Activated naive CD8-positive, alpha-beta T cell treated with anti-CD3 and anti-CD28 coated beads for 36 hours (primary cell): ENCODE measurements at places on chromosomes 1 and 21. TPM values are rescaled to one million over a fixed set of nuclear protein-coding genes. Genes with fewer than 3 reads are reported as not detected.

- DNase-seq: no peak
- H3K27ac ChIP-seq: no peak overlapping the region
- no peaks in the 10 kb centered on the region for H3K36me3 ChIP-seq
- no peak overlapping the region for H3K4me3 ChIP-seq
Observed at GRCh38 chr1:115166531-115167091, 77.3 kb upstream of the TSPAN2 start.

DNA sequence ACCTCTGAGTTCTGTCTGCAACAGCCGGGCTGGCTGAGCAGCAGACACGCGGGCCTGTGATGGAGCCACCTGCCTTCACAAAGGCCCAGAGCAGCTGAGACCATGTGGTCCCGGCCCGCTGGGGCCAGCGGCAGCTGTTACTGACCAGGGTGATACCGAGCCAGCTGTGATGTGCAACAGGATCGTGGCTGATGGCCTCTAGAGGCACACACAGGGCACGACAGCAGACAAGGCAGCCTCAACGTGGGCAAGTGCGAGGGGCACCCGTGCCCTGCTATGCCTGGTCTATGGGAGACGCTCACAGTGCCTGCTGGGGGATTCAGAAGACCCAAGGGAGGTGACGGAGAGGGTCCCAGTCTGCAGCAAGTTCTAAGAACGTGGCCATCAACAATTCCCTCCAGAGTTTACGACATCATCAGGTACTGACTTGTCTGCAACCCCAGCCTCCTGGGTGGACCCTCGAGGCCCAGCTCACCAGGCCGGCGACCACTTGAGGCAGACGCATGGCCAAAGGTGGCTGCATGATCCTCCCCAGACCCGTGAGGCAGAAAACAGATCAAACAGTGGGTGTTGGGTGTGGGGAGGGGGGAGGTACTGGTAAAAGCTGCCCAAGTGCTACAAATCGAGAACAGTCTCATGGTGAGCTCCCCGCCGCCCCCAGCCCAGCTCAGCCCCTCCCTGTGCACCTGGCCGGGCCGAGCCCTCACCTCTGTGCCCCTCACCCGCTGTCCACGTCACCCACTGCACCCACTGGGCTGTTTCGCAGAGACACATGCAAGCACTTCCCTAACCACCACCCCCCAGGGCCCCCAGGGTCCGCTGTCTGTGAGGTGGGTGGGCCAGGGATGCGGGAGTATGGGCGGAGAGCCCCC is 6.0 kb downstream of the POFUT2 start:
- no peaks in the 10 kb centered on the region for H3K4me1 ChIP-seq
- no peaks in the 10 kb centered on the region for H3K36me3 ChIP-seq
- no peak overlapping the region for H3K27ac ChIP-seq
- H3K4me3 ChIP-seq: no peak overlapping the region
- DNase-seq: no peak

GRCh38 chr1:246435421-246436041 is 71.5 kb downstream of the SMYD3 start:
- no peaks in the 10 kb centered on the region for H3K27me3 ChIP-seq
- DNase-seq: no peak
- no peak overlapping the region for H3K27ac ChIP-seq
- H3K36me3 ChIP-seq: peaks cover 36% of the 10 kb centered on the region

- H3K27ac ChIP-seq: no peak overlapping the region
- H3K27me3 ChIP-seq: peaks cover 53% of the 10 kb centered on the region
- H3K4me3 ChIP-seq: no peak overlapping the region
- H3K36me3 ChIP-seq: no peaks in the 10 kb centered on the region
- DNase-seq: no peak
Observed at GRCh38 chr1:15174615-15174983, 21.1 kb downstream of the TMEM51 start.

- H3K27ac ChIP-seq: peak overlapping the region; percentile 44
- peaks cover 3% of the 10 kb centered on the region for H3K36me3 ChIP-seq
- H3K27me3 ChIP-seq: no peaks in the 10 kb centered on the region
- no peak for DNase-seq
- no peak overlapping the region for H3K4me3 ChIP-seq
Observed at GRCh38 chr1:193700710-193701355, 514.4 kb upstream of the B3GALT2 start.

DNA sequence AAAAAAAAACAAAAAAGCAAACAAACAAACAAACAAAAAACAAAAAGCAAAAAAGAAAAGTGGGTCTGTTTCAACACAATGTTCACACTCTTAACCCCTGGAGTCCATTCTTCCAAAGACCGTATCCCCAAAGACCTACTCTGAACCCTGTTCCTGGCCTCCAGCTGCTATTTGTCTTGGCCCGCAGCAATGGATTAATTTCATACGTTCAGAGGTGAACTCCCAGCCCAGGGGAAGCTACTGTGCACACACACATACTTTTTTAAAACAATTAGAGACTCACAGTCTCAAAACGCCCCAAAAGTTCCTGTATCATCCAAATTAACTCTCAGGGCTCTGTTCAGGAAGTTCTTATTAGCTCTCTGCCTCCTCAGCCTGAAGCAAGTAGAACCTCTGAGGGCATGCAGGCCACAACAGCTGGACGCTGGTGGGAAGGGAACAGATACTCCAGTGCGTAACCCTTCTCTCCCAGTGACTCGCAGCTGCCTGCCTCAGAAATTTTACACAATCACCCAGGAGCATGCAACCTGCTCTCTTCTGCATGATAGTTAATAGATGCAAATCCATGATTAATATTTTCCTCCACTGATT is 395.4 kb downstream of the RRAGC start:
- DNase-seq: no peak
- peaks cover 15% of the 10 kb centered on the region for H3K27me3 ChIP-seq
- H3K27ac ChIP-seq: no peak overlapping the region
- no peaks in the 10 kb centered on the region for H3K36me3 ChIP-seq
- H3K4me3 ChIP-seq: no peak overlapping the region

DNA sequence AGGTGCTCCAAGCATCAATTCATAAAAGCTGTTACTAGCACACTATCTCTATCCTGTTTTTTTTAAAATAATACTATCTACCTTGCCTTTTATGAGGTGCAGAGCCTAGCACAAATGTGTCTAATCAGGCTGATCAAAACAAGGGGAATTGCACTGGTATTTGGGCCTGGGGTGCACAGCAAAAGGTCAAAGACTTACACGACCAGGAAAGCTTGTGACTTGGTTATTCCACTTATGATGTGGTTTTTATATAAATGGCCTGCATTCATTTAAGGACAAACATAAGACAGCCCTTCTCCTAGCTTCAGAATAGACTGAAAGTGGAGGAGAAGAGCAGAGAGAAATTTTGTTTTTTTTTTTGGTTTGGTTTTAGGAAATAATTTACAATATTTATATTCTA is 98.4 kb upstream of the SGIP1 start:
- no peak overlapping the region for H3K4me3 ChIP-seq
- H3K27ac ChIP-seq: no peak overlapping the region
- H3K27me3 ChIP-seq: no peaks in the 10 kb centered on the region
- peaks cover 37% of the 10 kb centered on the region for H3K4me1 ChIP-seq

GRCh38 chr1:154622503-154623039 is 14.6 kb upstream of the ADAR start:
- H3K4me3 ChIP-seq: no peak overlapping the region
- DNase-seq: no peak
- peaks cover 55% of the 10 kb centered on the region for H3K4me1 ChIP-seq
- H3K36me3 ChIP-seq: peaks cover 23% of the 10 kb centered on the region

DNA sequence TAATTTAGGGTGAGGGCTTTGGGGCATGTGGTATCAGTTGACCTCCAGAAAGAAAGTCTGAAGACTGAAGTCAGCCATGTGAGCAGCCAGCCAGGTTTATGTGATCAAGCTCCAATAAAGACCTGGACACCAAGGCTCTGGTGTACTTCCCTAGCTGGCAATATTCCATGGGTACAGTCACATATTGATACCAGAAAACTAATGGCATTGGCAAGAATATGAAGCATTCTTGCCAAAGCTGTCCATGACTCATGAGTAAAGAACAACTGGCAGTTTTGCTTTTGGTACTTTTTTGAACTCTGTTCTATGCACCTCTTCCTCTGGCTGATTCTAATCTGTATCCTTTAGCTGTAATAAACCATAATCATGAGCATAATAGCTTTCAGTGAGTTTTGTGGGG is 415.3 kb upstream of the CAMK1G start:
- no peak overlapping the region for H3K4me3 ChIP-seq
- DNase-seq: no peak
- H3K27me3 ChIP-seq: peaks cover 14% of the 10 kb centered on the region
- H3K4me1 ChIP-seq: no peaks in the 10 kb centered on the region
- no peak overlapping the region for H3K27ac ChIP-seq

GRCh38 chr1:212971312-212971711 is 21.0 kb downstream of the VASH2 start:
- H3K27ac ChIP-seq: no peak overlapping the region
- H3K4me1 ChIP-seq: peaks cover 5% of the 10 kb centered on the region

- H3K4me3 ChIP-seq: peak overlapping the region; percentile 83
- H3K27me3 ChIP-seq: peaks cover 5% of the 10 kb centered on the region
- peaks cover 30% of the 10 kb centered on the region for H3K4me1 ChIP-seq
- peak; percentile 71 for DNase-seq
- peaks cover 30% of the 10 kb centered on the region for H3K36me3 ChIP-seq
Observed at GRCh38 chr21:42009018-42009830, 936 bp downstream of the ZBTB21 start.

GRCh38 chr1:174051956-174052355 is 29.8 kb upstream of the RC3H1 start:
- DNase-seq: no peak
- H3K4me1 ChIP-seq: no peaks in the 10 kb centered on the region
- H3K27me3 ChIP-seq: no peaks in the 10 kb centered on the region

DNA sequence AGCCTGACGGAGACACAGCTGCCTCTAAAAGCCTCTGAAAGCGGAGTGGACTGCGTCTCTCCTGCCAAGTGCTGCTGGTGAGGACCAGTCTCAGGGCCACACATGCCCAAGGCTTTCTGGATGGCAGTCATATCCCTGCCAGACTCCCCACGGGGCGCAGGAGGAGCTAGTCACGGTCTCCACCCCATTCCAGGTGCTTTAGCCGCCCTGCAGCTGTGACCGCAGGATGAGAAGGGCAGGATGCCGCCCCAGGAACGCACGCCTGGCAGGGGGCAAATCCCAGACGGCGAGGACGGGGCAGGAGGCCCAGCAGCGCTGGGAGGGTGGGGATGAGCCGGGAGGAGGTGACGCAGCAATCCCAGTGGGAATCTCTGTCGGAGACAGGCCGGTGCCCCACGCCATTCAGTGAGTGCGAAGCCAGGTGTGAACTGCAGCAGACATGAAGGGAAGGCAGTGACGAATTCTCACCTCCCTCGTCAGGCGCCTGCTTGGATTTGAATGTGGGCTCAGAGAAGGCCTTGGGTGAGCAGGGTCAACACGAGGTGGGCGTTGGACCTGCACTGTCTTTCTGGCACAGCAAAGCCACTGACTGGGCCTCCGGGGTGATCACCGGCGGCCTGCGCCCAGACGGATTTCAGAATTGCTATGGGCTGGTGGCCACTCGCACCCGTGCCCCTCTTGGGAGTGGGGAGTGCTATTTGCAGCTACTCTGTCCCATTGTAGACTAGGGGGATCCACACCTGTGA is 38.5 kb upstream of the SLC19A1 start:
- peaks cover 3% of the 10 kb centered on the region for H3K27me3 ChIP-seq
- H3K4me3 ChIP-seq: no peak overlapping the region

GRCh38 chr21:33189237-33189636 is 40.5 kb upstream of the IFNAR2 start:
- H3K4me1 ChIP-seq: peaks cover 27% of the 10 kb centered on the region
- no peak overlapping the region for H3K4me3 ChIP-seq
- no peak for DNase-seq
- H3K27me3 ChIP-seq: no peaks in the 10 kb centered on the region

DNA sequence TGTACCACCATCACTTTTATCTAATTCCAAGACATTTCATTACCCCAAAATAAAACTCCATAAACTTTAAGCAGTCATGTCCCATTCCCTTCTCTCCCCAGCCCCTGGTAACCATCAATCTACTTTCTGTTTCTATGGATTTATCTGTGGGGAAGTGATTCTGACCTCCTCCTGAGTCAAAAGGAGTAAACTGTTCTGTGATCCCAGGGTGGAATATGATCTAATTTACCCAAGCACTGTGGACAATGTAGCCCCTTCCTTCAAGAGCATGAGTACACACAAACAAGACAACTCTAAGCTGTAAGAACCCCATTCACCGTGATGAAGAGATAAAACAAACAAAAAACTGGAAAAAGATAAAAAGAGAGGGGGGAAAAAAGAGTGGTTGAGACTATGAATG is 77.9 kb downstream of the PLPP3 start:
- peaks cover 5% of the 10 kb centered on the region for H3K27me3 ChIP-seq
- H3K27ac ChIP-seq: no peak overlapping the region
- H3K36me3 ChIP-seq: no peaks in the 10 kb centered on the region

DNA sequence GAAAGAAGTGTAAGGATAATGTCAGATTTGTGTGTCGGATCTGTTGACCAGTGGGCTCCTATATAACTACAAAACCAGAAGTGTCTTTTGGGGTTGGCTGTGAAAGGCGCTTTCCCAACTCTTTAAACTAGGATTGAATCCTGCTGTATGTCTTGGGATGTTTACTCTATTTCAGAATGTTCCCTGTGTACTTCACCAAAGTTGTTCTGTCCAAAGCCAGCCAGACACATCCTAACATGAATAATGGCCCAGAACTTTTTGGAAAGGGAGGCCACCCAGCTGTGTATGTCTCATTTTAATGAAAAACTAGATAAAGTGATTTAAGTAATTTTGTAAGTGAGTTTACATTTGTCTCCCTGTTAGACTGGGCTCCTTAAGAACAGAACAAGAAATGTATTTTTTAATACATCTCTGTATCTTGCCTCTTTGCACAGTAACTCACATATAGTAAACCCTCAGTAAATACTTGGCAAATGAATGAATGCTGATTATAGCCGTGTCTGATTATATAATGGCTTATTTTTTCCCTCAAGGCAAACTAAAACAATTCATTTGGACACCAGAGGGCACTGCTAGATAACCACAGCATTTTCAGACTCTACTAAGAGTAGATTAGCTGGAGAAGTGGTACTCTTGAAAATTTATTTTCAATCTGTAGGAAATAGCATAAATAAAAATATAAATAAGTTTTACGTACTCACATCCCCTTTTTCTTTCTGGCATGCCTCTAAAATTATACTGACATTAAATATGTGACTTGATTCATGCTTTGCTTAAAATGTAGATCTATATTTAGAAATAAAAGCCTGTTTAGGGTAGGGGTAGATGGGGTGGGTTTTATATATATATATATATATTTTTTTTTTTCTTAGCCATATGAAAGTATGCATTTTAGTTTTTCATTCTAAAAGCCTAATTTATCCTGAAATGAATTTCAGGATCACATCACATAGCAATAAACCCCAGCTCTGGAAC is 23.8 kb downstream of the TSEN15 start:
- H3K36me3 ChIP-seq: peaks cover 20% of the 10 kb centered on the region
- no peak overlapping the region for H3K4me3 ChIP-seq
- H3K4me1 ChIP-seq: peaks cover 27% of the 10 kb centered on the region
- no peak overlapping the region for H3K27ac ChIP-seq

GRCh38 chr21:39632796-39633442 is 20.2 kb downstream of the B3GALT5 start:
- H3K4me1 ChIP-seq: no peaks in the 10 kb centered on the region
- no peak overlapping the region for H3K27ac ChIP-seq
- DNase-seq: no peak

The PTPRC gene
- 422 TPM for total RNA-seq

The SCYL3 gene
- total RNA-seq: 9.3 TPM

The FMOD gene
- 3.2 TPM for total RNA-seq

The FHAD1 gene
- total RNA-seq: 0.49 TPM

The S100A5 gene
- 1.6 TPM for total RNA-seq

The HSD3B2 gene
- total RNA-seq: not detected

The ILDR2 gene
- total RNA-seq: 5.7 TPM

The GPR25 gene
- total RNA-seq: not detected
